ENCODE measurements at places on chromosomes 3 and 15.

DNA sequence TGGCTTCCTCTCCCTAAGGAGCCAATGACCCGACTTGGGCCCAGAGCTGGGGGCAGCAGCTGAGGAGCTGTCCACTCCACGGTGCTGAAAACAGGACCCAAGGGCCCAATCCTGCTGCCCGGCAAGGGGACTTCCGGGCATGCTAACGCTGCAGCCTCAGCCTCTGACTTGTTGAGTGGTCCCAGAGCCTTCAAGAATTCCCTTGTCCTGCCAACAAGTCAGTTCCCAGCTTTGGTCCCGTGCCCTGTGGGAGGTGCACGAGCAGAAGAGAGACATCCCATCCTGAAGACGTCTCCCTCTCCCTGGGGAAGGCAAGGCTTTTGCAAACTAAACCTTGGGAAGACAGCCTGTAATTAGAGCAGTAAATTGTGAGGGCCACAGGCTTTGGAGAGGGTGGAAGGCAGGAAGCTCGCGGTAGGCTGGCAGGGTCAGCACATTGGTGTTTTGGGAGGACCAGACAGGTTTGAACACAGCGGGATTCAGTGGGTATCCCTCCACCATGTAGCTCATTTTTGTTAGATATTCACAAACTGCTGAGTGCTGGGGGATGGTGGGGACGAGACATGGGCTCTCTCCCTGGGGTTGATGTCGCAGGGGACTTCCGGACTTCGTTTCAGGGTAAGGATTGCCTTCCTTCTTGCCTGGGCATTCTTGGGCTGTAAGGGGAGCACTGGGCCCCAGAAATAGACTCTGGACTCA, 29.8 kb upstream of the PRR23E start:
- no peak for DNase-seq

- DNase-seq = no peak
Measured at GRCh38 chr15:47542312-47542989, 174.9 kb upstream of the SEMA6D start.

GRCh38 chr15:65571971-65572370, 39.0 kb downstream of the INTS14 start:
- DNase-seq = no peak

GRCh38 chr3:25485673-25486072, 57.6 kb downstream of the RARB start:
- no peak for DNase-seq

- no peak for DNase-seq
Measured at GRCh38 chr3:62421207-62421606, 47.9 kb upstream of the FEZF2 start.

DNA sequence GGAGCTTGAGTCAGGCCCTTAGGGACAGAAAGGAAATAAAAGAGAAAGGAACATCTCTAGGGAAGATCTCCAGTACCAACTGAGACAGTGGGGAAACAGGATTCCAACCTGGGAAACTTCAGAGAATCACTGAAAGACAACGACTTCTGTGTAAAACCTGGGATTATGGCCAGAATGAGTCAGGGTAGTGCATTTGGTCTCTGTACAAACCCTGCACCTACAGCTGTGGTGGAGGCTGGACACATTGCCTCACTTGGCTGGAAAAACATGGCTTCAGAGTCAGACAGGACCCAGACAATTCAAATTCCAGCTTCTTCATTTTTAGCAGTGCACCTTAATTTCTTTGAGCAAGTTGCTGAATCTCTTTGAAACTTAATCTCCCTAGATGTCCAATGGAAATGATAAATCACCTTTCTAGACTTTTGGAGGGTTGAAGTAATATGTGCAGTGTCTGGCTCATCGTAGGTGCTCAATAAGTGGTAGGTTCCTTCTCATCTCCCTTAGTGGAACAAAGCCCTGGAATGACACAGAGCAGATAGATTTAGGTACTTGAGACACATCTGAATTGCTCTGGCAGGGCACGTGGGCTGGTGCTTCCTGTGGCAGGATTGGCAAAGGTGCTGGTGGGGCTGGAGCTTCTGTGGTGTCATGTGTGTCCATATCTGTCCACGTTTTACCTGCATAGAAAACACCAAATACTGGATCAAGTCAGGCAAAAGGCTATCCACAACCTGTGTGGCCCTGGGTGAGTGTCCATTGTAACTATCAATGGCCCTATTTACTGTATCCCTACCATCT, 6.1 kb upstream of the CLSTN2 start:
- no peak for DNase-seq

DNA sequence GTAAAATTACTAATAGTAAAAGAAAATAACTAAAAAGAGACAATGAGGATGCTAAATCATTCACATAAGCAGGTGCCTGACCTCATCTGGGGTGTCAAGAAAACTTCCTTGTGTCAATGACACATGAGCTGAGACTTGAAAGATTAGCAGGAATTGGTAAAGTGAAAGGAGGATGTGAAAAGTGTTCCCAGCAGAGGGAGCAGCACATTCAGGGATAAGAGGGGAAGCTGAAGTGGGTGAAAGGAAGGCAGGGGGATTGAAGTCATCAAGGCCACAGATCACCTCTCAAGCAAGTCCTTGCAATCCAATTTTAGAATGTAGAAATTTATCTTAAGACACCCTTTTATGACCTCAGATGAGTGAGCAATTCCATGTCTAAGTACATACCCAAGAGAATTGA, 60.2 kb upstream of the ACP3 start:
- no peak for DNase-seq

GRCh38 chr15:82847703-82848102, 38.3 kb downstream of the WHAMM start:
- no peak for DNase-seq

GRCh38 chr3:31561891-31562290, 29.2 kb downstream of the STT3B start:
- DNase-seq = no peak

DNA sequence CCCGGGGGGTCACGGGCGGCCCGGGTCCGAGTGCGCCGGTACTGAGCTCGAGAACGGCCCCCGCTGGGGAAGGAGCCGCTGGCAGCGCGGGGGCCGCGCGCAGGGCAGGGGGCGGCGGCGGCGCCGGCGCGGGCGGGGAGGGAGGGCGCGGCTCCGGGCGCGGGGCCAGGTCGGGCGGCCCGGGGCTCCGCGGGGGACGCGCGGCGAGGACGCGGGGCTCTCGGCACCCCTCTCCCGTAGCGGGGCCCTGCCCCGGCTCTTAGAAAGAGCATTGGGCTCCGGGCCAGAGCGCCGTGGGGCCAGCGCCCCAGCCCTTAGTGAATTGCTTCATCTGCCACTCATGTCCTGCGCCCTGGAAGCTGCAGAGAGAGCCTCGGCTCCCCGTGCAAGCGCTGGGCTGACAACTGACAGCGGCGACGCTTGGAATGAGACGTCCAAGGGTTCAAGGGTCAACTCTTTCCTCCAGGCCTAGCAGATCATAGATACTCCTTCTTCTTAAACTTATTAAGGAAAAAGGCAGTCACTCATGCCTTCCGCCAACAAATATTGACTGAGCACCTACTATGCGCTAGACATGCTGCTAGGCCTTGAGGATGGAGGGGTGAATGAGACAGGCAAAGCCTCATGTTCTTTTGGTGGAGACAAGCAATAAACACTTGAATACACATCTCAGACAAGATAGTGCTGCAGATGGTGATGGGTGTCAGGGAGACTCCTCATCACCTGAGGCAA, 140.8 kb downstream of the SMAD6 start:
- DNase-seq = no peak

- DNase-seq = peak; percentile 71
Measured at GRCh38 chr15:74291101-74292071, 55.3 kb downstream of the CCDC33 start.

- no peak for DNase-seq
Measured at GRCh38 chr3:176785171-176785570, 412.1 kb downstream of the TBL1XR1 start.

DNA sequence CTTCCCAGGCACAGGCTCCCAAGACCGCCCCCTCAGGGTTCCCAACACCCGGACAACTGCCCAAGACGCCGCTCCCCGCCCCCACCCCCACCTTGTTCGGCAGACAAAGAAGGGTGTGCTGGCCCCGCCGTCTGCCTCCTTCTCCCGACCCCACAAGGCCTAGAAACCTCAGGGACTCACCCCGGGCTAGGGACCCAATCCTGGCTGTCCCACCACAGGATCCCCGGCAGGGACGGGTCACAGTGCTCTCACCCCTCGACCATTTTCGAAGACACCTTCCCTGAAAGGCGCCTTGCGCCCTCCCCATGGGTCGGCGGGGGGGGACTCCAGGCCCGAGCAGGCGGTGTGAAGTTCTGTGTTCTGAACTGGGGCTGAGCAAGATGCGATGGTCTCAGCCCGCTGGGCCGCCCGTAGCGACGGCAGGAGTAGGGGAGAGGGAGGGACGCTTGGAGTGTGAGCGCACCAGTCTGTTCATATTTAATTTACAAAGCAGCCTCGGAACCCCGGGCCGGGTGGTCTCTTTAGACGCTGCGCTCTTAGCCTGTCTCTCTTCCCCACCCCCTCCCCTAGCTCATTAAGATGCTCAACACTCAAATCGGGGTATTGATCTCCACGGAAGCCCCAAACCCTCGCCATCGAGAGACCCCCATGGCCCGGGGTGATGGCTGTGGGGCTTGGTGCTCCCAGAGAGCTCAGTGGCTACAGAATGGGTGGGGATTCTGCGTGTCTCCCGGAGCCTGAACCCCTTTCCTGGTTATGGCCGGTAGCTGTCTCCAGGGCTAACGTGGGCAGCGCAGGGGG, 1.4 kb upstream of the ISLR2 start:
- no peak for DNase-seq

DNA sequence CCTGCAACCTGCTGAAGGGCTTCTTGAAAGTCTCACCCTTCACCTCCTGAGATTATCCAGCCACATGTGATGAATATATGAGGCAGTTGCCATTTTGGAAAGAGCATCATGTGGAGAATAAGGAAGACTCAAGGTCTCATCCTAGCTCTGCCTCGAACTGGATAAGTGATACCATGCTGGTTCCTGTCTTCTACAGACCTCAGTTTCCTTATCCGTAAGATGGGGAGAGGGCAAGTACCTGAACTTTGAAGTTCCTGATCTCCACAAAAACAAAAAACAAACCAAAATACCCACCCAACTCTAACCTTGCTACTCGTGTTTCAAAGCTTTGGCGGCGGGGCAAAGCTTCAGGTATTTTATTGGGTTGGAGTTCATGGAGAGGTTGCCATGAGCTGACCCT, 31.5 kb upstream of the ITGA11 start:
- no peak for DNase-seq

DNA sequence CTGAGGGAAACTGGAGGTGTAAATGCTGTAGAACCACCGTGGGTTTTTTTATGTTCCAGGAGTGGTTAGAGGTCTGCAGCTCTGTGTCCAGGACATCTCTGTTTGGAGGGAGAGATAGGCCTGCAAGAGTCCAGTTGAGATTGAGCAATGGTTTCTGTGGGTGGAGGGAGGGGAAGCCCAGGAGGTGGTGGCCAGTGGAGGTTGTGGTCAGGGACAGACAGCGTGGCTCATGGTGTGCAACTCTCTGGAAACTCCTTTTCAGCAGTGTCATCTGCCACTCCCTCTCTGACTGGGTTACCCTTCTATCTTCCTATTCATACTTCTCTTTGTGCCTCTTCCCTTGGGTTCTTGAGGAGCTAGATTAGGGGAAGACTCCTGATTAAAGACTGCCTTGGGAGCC, 9.6 kb downstream of the XCR1 start:
- no peak for DNase-seq

DNA sequence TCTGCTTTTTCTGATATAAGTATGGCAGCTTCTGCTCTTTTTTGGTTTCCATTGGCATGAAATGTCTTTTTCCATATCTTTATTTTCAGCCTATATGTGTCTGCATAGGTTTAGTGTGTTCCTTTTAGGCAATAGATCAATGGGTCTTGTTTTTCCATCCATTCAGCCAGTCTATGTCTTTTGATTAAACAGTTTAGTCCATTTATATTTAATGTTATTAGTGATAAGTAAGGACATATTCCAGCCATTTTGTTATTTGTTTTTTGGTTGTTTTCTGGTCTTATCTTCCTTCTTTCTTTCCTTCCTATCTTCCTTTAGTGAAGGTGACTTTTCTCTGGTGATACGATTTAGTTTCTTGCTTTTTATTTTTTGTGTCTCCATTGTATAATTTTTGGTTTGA, 101.3 kb upstream of the LRRC3B start:
- no peak for DNase-seq

DNA sequence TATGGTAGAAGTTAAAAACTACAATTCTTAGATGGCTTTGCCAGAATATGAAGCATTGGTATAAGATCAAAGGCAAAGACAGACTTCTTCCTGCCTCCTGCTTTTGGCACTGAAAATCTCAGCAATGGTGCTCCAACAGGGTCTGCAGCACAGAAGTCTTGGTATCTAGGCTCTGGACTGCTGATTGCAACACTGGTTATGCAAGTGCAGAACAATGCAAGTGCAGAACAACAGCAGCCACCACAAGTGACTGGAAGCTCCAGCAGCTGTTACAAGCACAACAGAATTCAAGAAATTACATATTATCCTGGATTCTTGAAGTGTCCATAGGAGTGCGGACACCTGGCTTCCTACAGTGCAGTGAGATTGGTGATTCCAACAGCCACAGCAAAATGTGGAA, 33.7 kb downstream of the ZBTB20 start:
- no peak for DNase-seq

GRCh38 chr3:197878427-197878826, 71.6 kb upstream of the RPL35A start:
- DNase-seq = no peak

DNA sequence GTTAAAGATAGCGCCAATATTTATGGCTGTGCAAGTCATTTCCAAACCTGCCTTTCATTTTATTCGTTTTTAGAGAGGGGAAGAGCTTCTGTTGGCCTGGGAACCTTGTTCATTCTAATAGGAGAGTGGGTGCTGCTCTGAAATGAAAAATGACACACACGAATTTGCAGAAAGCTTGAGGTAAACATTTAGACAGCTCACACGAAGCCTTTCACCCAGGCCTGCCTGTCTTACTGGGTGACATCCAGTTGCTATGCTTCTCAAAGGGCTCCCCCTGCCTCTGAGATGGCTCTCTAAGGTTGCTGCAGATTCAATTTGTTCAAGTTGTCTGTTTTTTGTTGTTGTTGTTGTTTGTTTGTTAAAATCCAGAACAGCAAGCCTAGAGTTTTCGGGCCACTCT, 18.2 kb downstream of the PEX5L start:
- DNase-seq = no peak

DNA sequence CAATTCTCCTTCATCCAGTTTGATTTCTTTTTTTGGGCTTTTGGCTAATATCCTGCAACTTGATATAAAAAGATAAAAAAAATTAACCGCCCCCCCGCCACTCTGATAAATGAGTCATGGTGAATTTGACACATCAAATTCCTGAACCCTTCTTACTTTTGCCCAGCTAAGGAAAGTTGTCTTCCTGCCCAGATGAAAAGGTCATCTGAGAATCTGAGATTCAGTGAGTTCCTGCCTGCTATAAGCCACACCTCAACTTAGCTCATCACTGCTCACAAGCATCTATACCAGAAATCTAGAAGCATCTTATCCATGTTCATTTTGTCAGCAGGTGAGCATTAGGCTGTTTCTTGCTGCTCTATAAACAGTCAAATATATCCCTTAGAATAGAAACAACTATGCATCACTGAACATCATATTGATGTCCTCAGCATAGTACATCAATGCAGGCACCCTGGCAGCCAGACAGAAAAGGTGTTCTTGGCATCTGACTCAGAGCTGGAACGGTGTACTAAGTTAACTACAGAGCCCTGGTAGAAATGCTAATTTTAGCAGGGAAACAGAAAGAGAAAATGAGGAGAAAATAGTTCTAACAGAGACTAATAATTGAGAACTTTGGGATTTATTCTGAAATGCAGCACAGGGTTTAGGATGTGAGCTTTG, 77.1 kb downstream of the SEMA6D start:
- no peak for DNase-seq

Data from COLO829 (cell line).